ENCODE measurements at places on chromosomes 1 and 21.

- DNase-seq = no peak
Measured at GRCh38 chr1:200520735-200521134, 99.8 kb downstream of the KIF14 start.

GRCh38 chr1:229385853-229386456, 43.1 kb upstream of the CCSAP start:
- DNase-seq = no peak

DNA sequence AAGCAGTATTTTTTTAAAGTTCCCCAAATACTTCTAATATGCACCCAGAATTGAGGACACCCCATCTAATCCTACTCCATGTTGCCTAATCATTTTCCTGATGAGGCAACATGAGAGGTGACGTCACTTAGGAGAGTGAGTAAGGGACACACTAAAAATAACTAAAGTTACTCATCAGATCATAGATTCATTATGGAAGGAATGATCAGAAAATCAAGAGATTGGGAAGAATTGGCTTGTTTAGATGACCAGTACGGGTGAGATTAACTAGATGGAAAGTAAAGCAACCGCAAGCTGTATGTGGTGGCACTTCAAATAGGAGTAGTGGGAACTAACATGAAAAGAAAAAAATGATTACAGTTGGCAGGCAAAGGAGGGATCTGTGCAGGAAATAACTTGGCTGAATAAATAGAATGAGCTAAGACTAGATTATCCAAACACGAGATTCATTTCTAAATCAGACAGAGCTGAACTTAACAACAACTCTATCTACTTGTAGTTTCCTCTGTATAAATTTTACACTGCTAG, 61.4 kb upstream of the CXADR start:
- DNase-seq = no peak

DNA sequence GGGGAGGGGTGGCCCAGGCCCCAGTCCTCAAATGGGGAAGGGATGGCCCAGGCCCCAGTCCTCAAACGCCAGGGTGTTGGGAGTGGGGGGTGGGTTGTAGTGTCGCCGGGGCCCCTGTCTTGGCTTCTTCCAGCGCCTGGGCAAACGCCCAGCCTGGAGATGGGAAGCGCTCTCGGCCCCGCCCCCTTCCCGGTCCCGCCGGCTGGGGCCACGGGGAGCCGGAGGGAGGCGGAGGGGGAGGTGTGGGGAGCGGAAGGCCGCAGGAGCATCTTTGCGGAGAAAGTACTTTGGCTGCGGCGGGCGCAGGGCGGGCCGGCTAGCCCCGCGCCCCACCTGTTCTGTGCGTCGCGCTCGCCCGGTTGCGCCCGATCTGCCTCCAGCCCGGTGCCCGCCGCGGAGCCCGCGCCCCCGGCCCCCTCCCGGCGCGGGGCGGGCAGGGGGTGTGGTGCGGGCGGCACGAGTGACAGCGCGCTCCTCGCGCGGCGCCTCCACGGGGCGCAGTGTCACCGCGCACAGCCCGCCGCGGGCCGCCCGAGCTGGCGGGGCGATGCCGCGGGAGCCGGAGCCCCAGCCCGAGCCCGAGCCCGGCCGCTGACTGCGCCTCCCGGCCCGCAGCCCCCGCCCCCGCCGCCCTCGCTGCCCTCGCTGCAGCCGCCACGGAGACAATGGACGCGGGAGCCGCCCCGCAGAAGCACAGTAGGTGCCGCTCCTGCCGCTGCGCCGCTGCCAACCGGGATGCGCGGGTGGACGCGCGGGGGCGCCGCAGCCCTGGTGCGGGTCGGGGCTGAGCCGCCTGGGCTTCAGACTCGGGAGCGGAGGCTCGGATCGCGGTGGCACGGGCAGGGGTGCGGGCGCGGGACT, 31.1 kb upstream of the PEX10 start:
- DNase-seq = peak; percentile 52
